ENCODE measurements at places on chromosomes 13 and 19.

DNA sequence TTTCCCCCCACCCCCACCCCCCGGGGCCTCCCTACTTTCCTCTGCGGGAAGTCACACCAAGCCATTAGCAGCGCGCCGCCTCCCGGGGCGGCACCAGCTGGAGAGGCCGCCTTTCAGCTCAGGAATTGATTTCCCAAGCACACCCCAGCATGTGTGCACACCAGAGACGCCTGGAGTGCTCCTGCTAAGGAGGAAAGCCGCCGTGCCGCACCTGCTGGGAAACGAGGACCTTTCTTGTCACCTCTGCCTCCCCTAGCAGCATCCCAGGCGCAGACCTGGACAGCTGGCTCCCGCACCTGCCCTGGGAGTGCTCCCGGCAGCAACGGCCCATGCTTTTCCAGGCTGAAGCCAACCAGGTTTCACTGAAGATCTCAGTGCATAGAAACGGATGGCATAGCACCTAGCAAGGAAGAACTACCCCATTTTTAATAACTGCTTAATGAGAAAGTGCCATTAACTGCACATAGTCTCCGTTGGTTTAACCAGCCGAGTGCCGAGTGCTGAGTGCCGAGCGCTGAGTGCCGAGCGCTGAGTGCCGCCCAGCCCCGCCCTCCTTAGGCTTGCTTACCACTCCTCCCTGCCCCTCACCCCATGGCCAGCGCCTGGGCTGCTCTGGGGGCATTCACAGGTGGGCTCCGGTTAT, 165.0 kb downstream of the USP12 start:
- no peak for DNase-seq

DNA sequence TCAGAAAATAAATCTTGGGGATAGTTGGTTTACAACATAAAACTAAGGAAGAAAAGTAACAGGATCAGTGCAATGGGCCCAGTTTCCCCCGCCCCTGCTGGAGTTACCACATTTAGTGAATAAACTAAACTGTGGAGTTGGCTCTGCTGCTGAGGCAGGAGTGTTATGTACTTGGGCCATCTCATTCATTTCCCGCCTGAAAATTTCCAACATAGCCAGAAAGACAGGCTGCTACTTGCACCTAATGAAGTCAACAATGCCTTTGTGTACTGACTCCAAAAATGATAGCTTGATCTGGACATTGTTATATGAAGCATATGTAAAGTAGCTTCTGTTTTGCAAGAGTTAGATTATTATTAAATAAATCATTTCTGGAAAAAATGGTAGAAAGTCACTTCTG, 7.9 kb upstream of the RNASEH2B start:
- DNase-seq, result peak; percentile 51

- no peak for DNase-seq
These were observed 447.7 kb downstream of the GPC6 start for GRCh38 chr13:93674337-93674755.

- DNase-seq, result no peak
These were observed 36.1 kb downstream of the RCBTB1 start for GRCh38 chr13:49549289-49549688.

GRCh38 chr13:102317593-102317992, 84.3 kb downstream of the FGF14 start:
- peak; percentile 94 for DNase-seq

DNA sequence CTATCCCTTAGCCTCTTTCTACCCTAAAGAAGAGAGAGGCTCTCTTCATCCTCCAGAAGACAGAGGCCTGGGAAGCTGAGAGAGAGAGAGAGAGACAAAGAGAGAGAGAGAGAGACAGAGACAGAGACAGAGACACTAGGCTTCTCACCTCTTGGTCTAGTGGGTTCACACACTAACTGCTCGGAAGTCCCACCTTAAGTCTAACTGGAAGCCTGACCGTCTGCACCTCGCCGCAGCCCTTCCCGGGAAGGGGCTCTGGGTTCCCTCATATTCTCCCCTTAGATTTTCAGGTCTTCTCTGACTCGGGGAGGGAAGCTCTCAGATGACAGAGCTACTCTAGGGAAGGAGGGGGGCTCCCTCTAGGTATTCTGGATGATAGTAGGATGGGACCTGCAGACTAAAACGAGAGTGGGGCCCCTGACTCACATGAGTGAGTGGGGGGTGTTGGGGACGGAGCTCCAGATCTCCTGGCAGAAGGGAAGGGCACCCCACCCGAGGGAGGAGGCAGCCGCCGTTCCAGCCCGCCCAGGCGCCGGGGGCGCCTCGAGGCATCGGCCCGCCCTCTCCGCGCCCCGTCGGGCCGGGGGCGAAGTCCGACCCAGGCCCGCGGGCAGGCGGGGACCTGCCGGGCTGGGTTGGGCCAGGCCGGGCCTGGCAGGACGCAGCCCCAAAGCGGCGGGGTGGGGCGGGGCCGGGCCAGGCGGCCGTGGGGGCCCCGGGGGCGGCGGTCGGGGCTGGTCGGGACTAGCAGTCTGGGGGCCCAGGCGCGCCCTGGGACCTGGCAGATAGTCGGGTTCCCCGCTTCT, 2.0 kb upstream of the JUNB start:
- DNase-seq, result peak; percentile 62

DNA sequence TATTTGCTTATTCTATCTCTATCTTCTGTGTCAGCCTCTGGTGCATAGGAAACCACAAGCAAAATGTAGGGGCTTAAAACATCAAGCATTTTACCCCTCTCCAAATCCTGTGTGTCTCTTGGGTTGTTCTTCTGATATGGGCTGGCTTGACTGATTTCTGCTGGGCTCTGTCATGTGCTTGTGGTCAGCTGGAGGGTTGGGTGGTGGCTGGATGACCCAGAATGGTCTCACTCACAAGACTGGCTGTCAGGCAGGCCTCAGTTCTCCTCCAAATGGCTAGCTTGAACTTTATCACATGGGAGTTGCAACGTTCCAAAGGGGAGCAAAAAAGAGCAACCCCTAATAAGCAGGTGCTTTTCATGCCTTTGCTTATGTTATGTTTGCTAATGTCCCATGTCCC, 9.6 kb upstream of the LYPD5 start:
- no peak for DNase-seq

DNA sequence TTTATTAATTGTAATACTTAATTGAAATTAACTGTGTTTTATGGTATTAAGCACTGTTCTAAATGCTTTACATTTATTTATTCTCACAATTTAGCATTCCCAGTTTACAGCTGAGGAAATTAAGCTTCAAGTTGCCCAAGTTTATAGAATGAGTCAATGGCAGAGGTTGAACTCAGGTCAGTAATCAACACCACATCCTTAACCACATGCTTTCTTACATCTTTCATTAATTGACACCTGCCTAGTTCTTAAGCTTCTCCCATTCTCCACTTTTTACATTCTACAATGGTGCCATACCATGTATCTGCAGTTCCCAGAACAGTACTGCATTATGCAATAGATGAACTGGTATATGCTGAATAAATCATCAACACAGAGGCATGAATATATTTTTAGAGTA, 11.7 kb upstream of the RBM26 start:
- DNase-seq, result no peak
